ENCODE measurements at places on chromosomes 2 and 18. TPM values are rescaled to one million over a fixed set of nuclear protein-coding genes. Genes with fewer than 3 reads are reported as not detected.

GRCh38 chr18:68564351-68564750, 150.6 kb downstream of the TMX3 start:
- DNase-seq: no peak

DNA sequence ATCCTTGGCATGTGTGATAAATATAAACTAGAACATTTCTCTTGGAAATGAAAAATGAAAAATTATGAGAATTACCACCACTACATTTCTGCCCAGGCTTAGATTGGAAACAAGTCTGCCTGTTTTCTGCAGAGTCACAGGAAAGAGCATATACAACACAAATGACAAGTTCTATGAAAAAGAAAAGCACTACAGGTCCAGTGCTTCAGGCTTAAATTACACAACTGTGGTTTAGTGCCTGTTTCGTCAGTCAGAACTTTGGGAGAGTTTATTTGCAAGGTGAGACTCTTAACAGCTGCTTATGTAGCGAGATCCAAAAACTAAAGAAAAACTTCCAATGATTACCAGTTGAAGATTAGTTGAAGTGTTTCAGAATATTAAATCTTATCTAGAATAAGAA, 68.9 kb downstream of the RTN4 start:
- DNase-seq: no peak

- DNase-seq: peak; percentile 37
Measured at GRCh38 chr2:100260712-100261620, 61.3 kb downstream of the LONRF2 start.

TNFAIP6 gene
- 0.09 TPM for polyA plus RNA-seq

SLC40A1 gene
- not detected for polyA plus RNA-seq

EPB41L3 gene
- polyA plus RNA-seq: not detected

OSBPL6 gene
- polyA plus RNA-seq: 15.1 TPM

NR4A2 gene
- 0.26 TPM for polyA plus RNA-seq
